HTR-8/SVneo (cell line): ENCODE measurements at places on chromosomes 4 and X.

- DNase-seq, result no peak
Observed at GRCh38 chr4:29581457-29581856, 1138.7 kb upstream of the PCDH7 start.

DNA sequence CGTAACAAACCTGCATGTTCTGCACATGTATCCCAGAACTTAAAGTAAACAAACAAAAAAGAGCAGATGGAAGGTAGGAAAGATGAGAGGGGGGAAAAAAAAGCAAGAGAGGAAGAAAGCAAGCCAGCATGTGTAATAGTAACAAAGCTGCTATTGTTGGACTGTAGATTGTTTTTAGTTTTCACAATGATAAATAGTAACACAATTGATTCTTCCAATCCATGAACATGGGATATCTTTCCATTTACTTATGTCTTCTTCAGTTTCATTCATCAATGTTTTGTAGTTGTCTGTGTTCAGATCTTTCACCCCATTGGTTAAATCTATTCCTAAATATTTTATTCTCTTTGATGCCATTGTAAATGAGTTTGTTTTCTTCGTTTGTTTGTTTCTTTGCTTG lies 85.0 kb upstream of the TBC1D9 start:
- DNase-seq, result no peak

DNA sequence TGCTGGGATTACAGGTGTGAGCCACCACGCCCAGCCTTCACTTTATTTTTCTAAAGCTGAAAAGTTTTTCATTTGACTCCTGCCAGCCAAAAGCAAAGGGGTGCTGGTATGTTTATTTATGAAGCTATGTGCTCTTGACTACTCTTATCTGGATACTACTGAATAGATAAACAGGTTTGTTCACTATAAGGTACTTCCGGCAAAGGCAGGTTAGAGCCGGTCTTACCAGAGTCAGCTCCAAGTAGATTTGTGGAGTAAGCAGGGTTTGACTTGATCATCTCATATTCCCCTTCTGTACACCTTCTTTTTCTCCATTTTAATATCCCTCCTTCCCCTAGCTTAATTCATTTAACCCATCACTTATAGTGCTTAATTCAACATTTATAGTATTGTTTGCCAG lies 175.4 kb upstream of the MBNL3 start:
- no peak for DNase-seq

- DNase-seq, result no peak
Observed at GRCh38 chr4:78630615-78631014, 79.0 kb downstream of the ANXA3 start.

DNA sequence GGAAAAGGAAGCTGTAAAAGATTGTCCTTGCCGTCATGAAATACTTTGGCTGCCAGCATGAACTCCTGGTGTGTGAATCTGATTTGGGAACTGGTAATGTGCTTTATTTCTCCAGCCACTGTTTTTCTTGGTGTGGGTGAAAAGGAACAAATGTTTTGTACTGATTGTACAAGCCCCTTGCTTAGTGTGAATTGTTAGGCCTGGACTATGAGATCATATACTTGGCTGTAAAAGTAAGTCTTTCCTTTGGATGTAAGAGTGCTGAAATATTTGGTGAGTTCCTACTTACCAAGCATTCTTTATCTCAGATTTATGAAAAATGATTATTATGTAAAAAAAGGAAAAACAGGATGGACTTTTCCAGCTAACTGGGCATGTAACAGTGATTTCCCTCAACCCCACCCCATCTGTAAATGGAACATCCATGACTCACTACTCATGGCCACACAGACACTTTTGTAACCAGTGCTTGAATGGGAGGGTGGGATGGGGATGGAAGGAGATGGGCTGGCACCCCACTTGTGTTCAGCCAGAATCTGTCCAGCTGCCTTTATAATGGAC lies 6.3 kb downstream of the FNIP2 start:
- DNase-seq, result no peak

DNA sequence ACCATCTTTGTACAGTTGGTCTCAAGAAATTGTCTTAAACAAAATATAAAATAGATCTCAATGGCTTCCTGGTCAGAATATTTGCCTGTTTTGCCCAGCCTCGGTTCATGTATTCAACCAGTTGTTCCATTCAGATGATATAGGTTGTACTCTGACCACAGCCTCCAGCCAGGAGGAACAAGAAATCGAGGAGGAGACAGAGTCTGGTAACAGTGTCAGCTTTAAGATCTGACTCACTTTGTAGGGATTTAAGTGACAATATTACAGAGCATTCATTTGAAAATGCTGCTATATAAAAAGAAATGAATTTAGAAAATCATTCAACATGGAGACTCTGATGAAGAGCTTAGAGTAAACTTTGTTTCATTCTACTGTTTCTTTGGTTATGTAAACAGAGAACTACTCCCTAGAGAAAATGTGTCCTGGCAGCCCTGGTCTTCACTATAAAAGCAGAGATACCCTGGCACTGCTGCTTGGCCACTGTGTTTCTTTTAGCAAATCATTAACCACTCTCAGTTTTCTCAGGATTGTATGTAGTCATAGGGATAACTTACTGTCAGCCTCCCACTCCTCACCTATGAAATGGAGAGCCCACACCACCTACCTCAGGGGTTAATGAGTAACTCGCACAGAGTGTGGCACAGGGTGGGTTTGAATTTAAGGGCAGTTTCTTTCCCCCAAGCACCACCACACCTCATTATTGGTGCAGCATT lies 53.5 kb downstream of the PAGE2 start:
- no peak for DNase-seq

DNA sequence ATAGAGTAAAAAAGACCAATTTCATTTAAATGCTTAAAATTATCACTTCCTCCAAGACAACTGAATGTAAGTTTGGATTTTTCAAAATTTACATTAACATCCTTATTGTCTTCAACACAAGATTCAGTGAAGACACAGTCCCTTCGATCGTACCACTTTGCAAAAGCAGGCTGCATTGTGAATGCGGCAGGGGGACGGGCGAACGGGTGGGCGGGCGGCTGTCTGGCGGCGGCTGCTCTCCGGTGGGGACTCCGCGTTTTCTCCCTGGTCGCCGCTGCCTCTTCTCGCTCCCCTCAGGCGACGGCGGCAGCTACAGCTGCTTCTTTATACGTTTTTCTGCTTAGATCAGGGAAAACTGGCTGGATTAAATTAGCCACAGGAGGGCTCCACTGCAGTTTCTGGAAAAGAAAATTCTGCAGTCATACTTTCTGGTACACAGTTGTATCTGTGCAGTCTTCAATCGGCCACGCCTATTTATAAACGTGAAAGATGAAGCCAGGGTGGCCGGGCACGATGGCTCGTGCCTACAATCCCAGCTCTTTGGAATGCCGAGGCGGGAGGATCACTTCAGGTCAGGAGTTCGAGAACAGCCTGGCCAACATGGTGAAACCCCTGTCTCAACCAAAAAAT lies 33.9 kb upstream of the HPF1 start:
- peak; percentile 77 for DNase-seq
